ENCODE measurements at places on chromosomes 4 and X. TPM values are rescaled to one million over a fixed set of nuclear protein-coding genes. Genes with fewer than 3 reads are reported as not detected.

The KCTD8 gene
- not detected for total RNA-seq

The DNAAF6 gene
- total RNA-seq, result not detected

The RTL9 gene
- total RNA-seq, result not detected

The FTSJ1 gene
- total RNA-seq, result 49.3 TPM

The STBD1 gene
- 3.0 TPM for total RNA-seq

The GLRA2 gene
- not detected for total RNA-seq

The SLC6A14 gene
- not detected for total RNA-seq

The ARHGEF38 gene
- not detected for total RNA-seq

The PRPS1 gene
- 58.5 TPM for total RNA-seq

The SHROOM4 gene
- total RNA-seq, result not detected

The ELOVL6 gene
- 15.2 TPM for total RNA-seq

The RBM46 gene
- total RNA-seq, result not detected

The ZAR1 gene
- total RNA-seq, result not detected

The UGT2B10 gene
- total RNA-seq, result not detected

The PDLIM3 gene
- not detected for total RNA-seq

The RBMX gene
- total RNA-seq, result 252 TPM

The NEIL3 gene
- 27.4 TPM for total RNA-seq

The RHOH gene
- 178 TPM for total RNA-seq

All from activated naive CD4-positive, alpha-beta T cell treated with anti-CD3 and anti-CD28 coated beads, Interleukin-2, amount 10 ng/mL, durations not matched to agents 5 hours and 36 hours (primary cell).